Endothelial cell of umbilical vein (primary cell): ENCODE measurements at places on chromosomes 4 and X.

DNA sequence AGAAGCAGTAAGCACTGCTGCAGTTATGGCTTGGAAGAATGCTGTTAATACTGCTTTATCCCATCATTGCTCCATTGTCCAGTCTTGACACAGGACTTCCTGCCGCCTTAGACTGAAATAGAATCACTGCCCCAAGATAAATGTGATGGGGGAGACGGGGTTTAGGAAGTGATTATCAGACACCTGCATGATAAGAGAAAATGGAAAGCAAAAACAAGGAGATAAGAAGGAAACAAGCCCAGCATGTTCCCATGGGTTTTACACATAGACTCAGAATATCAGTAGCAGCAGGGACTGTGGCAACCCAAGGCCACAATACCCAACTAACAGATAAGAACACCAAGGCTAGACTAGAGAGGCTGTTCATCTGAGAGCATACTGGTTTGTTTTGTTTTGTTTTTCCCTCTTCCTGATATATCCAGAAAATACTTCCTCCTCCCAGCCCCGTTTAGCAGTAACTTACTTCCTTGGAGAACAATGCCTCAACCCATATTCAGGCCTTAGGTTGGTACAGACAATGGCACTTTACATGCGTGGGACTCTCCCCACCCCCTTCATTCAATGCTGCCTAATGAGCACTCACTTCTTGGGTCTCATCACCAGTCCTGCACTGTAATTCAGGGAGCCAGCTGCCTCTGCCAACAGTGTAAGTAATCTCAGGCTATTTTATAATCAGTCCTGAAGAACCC is 232.6 kb downstream of the CBR4 start:
- DNase-seq: peak; percentile 25

DNA sequence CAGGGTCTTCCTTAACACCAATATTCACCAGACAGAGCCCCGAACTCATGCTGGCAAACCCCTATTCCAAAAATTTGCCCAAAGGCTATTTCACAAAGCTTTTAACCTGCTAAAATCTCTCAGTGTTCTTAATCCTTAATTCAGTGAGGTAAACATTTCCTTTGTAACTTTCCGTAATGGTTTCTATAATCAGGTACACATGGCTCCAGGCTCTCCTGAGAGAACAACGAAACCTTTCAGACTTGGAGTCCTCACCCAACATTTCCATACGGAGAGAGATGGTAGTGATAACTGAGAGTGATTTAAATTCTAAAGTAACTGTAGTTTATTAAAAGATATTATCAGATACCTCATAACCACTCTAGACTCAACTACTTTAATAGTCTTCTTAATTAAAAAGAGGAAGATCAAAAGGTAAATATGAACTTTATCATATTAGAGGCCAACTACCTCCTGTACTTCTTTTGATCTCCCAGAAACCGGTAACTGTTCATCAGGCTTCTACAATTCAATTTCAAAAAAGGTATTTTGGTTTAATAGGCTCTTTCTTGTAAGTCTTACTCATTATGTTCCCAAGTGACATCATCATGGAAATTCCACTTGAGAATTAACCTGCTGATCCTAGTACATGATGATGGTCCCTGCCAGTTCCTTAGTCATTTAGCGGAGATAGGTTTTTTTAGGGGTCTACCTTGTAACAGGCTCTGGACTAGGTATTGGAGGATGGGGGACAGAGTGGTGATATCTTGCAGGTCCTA is 91.4 kb upstream of the UCP1 start:
- DNase-seq: no peak

GRCh38 chr4:111113591-111113990 is 490.7 kb upstream of the PITX2 start:
- DNase-seq: no peak

DNA sequence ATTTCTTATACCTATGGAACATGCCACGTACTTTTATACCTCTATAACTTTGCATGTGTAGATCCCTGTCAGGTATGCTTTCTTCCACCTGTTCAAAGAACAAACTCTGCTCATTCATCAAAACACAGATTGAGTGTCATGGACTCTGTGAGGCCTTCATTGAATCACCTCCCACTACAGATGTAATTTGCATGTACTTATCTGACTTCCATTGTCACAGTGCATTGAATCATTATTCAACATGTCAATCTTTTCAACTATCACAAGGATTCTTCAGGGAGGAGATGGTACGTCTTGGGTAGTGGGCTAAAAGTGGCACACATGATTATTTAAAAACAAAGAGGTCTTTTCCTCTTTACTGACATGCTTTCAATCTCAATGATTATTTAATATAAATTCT is 24.1 kb downstream of the SPOCK3 start:
- no peak for DNase-seq

DNA sequence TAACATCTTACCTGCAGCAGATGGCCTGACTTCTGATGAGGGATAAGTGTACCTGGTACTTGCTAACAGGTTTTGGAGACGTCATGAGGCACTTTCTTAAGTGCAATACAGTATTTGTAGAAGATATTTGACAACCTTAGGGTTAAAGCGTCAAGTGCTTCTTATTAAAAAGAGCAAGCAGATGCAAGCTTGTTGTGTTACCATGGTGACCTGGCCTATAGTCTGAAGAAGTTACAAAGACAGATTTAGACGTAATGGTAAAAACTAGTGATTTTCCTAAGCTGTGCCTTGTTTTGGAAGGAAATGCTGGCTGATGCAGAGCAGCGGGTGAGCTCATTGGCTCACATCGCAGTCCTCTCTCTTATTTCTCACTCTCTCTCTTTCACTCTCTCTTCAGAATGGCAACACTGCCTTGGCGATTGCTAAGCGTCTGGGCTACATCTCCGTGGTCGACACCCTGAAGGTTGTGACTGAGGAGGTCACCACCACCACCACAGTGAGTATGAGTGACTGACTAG is 243.6 kb downstream of the ANK2 start:
- DNase-seq: no peak

- DNase-seq: no peak
Measured at GRCh38 chrX:110404376-110404775, 45.7 kb downstream of the RTL9 start.

DNA sequence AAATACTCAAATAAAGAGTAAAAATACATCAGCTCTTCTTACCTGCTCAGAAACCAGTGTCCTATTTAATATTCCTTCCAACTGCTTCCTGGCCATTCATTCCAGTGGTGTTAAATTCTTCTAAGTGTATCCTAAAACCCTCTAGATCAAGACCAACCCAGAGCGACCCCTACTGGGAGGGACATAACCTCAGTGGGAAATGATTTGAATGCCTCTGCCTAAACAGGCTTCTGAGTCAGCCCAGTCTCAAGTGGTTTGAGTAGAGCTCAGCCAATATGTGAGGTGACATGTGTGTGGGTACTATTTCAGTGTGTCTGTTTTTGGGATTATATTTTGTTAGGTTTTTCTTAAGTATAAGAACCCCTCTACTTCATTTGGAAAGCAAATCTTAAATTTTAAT is 133.6 kb upstream of the ARHGEF9 start:
- DNase-seq: no peak

DNA sequence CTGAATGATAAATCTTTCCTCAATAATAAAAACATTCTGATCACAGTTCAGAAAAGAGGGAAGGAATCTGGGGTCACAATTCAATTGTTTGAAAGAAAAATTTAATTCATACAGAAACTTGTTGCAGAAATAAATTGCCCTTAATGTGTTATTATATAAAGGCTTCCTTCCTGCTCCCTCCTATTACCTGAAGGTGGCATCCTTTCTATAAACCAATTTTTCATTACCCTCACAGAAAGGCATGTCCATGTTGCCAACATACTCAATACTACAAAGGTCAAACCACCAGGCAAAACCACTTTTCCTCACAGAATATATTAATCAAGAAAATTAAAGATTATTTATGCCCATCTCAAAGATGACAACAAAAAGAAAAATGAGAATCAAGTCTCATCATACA is 194.3 kb upstream of the CT83 start:
- DNase-seq: no peak

GRCh38 chrX:51855698-51856097 is 37.7 kb upstream of the MAGED1 start:
- DNase-seq: no peak

DNA sequence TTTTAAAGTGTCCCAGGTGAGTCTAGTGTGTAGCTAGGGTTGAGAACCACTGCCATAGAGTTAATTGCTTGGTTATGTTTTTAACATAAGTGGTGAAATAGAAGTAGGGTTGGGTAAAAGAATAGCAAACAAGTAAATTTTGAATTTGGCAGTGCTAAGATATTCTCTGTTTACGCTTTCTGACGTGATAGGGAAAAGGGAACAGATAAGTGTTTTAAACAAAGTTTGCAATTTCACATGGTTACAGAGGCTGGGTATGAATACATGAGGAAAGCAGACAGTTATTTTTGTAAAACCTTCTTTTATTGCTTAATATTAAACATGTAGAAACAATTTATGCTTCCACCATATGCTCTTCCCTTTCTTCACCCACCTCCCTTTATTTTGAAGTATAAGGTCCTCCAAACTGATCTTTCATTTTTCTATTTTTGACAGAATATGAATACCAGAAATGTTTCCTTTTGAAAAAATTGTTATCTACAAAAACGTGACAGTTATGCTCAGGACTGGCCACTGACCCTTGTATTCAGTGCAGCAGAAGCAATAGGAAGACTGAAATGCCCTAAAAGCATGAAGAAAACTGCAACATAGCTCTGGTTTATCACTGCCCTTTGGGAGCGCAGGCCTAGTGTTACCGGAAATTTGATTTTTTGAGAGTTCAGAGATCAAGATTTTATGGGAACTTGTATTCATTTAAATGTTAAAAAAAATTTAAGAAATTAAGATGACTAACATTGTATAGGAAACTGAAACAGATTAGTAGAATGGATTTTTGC is 214.4 kb upstream of the ARSJ start:
- no peak for DNase-seq

DNA sequence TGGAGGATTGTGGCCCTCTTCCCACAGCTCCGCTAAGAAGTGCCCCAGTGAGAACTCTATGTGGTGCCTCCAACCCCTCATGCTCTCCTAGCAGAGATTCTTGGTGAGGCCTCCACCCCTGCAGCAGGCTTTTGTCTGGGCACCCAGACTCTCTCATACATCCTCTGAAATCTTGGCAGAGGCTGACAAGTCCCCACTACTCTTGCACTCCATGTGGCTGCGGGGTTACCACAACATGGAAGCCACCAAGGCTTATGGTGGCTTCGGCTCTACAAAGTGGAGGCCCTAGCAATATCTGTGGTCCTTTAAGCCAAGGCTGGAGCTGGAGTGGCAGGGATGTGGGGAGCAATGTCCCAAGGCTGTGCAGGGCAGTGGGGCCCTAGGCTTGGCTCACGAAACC is 255.2 kb downstream of the COX7B2 start:
- DNase-seq: no peak
